ENCODE measurements at places on chromosomes 4 and X.

- no peak for DNase-seq
Observed at GRCh38 chr4:164807611-164808010, 53.7 kb downstream of the SMIM31 start.

- no peak for DNase-seq
Observed at GRCh38 chrX:72048510-72049455, 82.9 kb downstream of the RTL5 start.

- no peak for DNase-seq
Observed at GRCh38 chrX:23911126-23911835, 3.5 kb downstream of the CXorf58 start.

GRCh38 chr4:6460876-6461275 lies 11.5 kb downstream of the PPP2R2C start:
- DNase-seq, result no peak

DNA sequence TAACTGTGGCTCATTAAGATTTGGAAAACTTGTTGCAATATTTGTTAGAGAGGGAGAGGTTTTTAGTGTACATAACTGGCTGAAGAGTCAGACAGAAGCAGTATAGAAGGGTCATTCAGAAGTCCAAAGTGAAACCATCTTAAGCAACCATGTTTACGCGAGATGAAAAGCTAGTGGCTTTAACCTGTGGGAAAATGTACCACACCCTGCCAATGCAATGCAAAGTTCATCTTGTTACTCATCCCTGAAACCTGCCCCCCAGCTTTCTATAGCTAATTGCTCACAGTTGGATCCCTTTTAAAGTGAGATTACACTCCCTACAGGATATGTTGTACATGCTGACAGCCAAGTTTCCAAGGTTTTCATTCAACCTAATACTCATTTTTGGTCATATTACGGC lies 96.7 kb upstream of the RAPGEF2 start:
- DNase-seq, result no peak

- DNase-seq, result no peak
Observed at GRCh38 chrX:110417128-110417527, 58.5 kb downstream of the RTL9 start.
